Activated CD4-positive, alpha-beta T cell treated with anti-CD3 and anti-CD28 coated beads, Interleukin-2, amount 50 U/mL, for 1 hour (primary cell): ENCODE measurements at places on chromosomes 12 and 14.
A peak's percentile ranks its signal among the peaks of the same experiment; 100 is the strongest.

DNA sequence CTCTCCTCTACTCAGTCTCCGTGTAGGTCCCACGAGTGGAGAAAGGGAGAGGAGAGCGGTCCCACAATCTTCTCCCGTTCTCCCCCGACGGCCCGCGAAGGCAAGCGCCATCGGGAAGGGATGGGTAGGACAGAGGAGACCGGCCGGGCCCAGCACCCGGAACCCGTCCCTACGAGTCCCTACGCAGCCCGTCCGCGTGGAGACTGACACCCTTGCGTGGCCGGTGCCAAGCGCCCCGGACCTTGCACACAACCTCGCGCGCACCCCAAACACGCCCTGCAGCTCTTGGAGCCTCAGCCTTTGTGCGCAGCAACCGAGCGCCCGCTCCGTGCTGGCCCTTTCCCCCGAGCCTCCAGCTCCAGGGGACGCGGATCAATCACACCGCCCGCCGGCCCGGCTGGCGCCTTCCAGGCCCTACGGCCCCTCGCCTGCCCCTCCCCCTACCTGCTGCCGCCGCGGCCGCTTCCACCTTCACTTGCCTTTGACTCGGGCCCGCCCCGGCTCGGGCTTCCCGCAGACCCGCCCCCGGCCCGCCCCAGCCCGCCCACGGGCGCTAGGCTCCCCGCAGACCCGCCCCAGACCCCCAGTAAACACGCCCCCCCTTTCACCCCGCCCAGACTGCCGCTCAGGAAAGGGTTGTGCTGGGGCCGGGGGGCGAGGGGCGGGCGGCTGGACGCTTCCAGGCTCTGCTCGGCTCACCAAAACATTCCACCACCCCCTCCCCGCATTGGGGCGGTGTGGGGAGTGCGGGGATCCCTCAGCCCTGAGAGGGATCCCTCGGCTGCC, at the start of gene NDRG2:
TSS of gene NDRG2 (minus strand) at position 477 of the 786 bp plus-strand sequence. CDS start 1,746 bp downstream, outside the sequence.
- DNase-seq: peak; percentile 77

- DNase-seq: no peak
These were observed 70.2 kb downstream of the LLPH start for GRCh38 chr12:66060163-66060907.

- no peak for DNase-seq
These were observed 72.8 kb downstream of the ANKS1B start for GRCh38 chr12:99911967-99912366.

- DNase-seq: no peak
These were observed 333.6 kb downstream of the DPF3 start for GRCh38 chr14:72560331-72560730.

DNA sequence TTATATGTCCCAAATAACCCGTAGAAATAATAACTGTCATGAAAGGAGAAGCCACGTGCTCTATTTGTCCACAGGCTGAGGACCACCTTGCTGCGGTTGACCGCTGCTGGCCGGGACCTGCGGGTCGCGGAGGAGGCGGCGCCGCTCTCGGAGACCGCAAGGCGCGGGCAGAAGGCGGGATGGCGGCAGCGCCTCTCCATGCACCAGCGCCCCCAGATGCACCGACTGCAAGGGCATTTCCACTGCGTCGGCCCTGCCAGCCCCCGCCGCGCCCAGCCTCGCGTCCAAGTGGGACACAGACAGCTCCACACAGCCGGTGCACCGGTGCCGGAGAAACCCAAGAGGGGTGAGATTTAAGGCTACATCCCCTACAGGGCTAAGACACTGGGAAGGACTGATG, 21.0 kb downstream of the RPGRIP1 start:
- DNase-seq: peak; percentile 8

- DNase-seq: no peak
These were observed 171.2 kb upstream of the CDKN3 start for GRCh38 chr14:54225457-54226060.

DNA sequence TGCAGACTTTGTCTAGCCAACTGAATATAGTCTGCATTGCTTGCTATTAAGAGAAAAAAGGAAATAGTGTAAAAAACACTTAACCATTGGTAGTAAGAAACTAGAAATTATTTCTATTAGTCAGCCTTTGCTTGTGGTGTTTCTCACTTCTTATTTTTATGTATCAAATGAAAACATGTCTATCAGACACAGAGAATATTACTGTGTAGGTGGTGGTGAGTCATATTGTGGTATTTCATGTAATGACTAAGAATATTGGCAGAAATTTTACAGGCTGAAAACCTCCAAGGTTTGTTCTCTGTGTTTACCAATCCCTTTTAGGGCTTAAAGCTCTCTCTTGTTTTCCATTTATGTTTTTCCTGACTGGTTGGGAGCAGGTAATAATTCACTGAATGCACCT, 87.2 kb downstream of the DAAM1 start:
- DNase-seq: no peak

DNA sequence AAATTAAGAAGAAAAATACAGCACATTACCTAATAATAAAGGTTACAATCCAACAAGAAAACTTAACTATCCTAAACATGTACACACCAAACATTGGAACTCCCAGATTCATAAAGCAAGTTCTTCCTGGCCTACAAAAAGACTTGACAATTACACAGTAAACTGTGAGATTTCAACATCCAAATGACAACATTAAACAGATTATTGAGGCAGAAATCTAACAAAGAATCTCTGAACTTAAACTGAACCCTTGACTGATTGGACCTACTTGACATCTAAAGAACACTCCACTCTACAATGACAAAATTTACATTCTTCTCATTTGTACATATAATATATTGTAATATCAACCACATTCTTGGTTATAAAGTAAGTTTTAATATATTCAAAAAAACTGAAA, 1341.3 kb downstream of the LRFN5 start:
- DNase-seq: no peak

DNA sequence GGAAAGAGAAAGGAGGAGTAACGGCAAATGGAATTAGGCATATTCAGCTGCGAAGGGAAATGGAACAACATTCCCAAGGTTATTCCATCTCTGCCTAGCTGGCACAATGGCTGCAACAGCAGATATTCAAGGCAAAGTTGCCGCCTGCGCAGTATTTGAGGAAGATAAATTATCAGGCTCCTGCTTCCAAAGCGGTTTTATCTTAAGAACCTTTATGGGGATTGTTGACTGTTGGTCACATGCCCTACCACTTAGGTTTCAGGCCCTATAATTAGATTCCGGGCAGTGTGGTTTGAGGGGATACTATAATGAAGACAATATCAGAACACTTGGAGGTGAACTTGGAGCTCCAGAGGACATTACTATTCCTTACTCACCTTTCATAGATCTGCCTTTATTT, 99.7 kb downstream of the FGD4 start:
- DNase-seq: no peak
